ENCODE measurements at places on chromosomes 16 and 17. TPM values are rescaled to one million over a fixed set of nuclear protein-coding genes. Genes with fewer than 3 reads are reported as not detected.

DNA sequence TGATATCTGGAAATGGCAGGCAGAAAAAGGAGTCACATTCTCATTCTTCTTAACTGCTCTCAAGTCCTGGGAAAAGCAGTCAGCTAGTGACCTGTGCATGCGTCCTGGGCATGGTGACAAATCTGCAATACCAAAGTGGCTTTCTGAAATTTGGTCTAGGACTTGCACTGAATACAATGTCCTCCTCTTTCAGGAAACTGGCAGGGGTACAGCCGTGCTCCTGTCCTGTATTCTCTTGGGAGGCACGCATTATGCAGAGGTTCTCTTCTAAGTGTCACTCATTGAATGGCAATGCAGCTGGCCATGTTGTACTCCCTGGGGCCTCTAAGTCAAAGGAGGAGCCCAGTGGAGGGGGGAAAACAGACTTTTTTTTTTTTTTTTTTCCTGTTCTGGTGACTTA is 10.6 kb downstream of the PHF12 start:
- DNase-seq = no peak

The KRTAP3-2 gene
- not detected for total RNA-seq

The TBC1D3I gene
- total RNA-seq = 1.9 TPM

- no peak for DNase-seq
These were observed 26.7 kb downstream of the KDM8 start for GRCh38 chr16:27229891-27230470.

The SMCR8 gene
- total RNA-seq = 16.6 TPM

GRCh38 chr17:45414990-45415881 is 17.4 kb downstream of the ARHGAP27 start:
- no peak for DNase-seq

DNA sequence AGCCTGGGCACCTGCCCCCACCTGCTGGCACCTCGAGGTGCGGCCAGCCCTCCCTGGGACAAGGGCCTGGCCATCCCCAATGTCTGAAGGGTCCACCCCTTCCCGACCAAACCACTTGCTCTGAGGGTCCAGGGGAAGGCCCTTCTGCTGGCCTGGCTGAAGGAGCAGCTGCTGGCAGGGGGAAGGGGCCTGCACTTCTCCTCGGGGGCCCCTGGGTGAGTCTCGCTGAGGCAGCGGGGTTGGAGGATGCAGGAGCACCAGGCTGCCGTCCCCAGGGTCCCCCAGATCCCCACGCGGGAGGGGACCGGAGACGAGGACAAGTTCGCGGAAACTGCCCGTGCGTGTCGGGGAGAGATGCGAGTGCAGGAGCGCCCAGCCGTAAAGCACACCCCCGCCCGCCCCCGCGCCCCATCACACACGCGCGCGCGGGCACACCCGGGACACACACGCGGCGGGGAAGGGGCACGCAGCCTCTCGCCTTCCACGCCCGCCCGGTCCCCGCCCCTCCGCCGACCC is 725 bp upstream of the CACNA1H start:
- no peak for DNase-seq

DNA sequence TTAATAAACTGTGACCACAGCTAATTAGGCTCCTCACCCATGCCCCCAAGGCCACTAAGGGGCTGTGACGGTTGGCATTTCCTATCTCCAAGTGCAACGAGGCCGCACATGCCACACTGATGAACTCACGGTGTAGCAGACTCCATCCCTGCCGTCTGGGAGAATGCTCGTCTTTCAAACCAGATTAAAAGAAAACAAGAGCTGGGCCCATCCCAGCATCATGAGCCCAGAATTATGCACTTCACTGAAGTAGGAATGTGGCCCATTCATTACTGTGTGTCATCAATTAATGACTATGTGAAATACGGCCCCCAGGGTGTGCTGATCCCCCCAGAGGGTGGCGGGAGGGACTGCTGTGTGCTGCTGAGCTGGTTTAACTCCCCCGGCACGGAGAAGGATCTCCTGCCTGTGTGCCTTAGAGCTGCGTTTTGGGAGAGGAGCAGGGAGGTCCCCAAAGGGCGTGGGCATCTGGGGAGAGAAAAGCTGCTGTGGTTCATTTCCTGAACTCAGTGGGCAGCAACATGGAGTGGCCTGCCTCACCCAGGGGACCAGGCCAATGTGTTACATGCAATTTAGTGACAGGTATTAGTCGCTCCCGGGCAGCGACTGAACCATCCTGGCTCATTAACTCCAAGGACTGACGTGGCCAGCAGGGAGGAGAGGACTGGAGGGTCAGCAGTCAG is 194.5 kb downstream of the FOXL1 start:
- DNase-seq = no peak

GRCh38 chr17:28744972-28745785 is 1.4 kb downstream of the TRAF4 start:
- DNase-seq = peak; percentile 54

- no peak for DNase-seq
These were observed 10.1 kb upstream of the RPH3AL start for GRCh38 chr17:362721-363120.

DNA sequence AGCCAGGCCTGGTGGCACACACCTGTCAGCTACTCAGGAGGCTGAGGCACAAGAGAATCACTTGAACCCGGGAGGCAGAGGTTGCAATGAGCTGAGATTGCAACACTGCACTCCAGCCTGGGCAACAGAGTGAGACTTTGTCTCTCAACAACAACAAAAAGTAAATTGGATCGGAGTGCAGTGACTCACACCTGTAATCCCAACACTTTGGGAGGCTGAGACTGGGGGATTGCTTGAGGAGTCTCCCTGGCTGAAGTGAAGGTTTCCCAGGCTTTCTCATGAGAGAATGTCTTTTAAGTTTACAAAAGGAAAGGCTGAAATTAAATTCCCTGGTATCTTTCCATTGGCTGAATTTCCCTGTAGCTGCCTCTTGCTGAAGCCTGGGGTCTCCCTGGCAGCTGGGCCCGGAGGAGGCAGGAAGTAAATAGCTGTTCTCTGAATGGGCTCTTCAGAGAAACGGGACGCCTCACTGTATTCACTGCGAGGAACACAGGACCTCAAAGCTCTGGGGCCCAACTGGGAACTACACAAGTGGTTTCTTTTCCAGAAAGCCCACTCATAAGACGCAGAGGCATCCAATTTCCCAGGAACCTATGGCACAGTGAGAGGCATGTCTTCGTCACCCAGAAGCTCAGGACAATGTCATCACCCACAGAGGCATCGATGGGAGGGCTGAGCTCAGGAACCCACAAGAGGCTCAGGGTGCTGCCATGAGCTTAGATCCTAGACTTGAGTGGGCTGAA is 77.4 kb upstream of the SMURF2 start:
- no peak for DNase-seq

- no peak for DNase-seq
These were observed 4.0 kb downstream of the RSPRY1 start for GRCh38 chr16:57190136-57190535.

- no peak for DNase-seq
These were observed 186.7 kb downstream of the MSI2 start for GRCh38 chr17:57442914-57443571.

DNA sequence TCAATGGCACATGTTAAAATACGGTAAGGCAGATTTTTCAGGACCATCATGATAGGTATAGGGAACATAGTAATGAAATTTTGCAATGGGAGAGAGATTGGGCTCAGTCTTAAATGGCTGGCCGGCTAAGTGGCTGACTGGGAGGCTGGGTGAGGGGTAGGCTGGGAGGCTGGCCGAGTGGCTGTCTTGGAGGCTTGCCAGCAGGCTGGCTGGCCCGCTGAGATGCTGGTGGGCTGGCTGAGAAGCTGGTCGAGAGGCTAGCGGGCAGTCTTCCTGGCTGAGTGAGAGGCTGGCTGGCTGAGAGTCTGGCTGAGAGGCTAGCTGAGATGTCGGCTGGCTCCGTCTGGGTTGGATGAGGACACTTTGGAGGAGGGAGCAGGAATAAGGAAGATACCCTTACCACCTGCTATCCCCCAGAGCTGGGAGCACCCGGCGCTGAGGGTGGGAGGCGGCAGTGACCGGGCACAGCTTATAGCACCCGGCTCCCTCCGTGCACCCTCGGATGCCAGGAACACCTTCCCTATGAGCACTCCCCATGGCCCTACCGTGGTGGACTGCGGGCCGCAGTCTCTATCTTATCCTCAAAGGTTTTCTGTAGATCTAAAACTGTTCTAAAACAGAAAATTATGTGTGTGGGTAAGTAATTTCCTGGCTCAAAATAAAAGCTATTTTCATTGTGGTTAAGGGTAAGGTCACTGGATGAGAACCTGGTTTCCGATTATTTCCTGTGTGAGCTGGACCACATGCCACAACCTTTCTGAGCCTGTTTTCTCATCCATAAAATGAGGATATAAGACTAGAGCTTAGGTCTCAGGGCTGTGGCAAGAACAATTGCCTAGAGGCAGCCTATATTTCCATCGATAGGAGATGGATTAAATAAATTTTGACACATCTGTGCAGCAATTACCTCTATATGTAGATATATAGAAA is 34.5 kb upstream of the TMC5 start:
- DNase-seq = no peak

- peak; percentile 67 for DNase-seq
These were observed 57.3 kb upstream of the CCL1 start for GRCh38 chr17:34420254-34420766.

- no peak for DNase-seq
These were observed 20.4 kb upstream of the YPEL2 start for GRCh38 chr17:59311051-59311468.

GRCh38 chr17:27284811-27285415 is 9.0 kb upstream of the WSB1 start:
- no peak for DNase-seq

Measured in progenitor cell of endocrine pancreas (in vitro differentiated cells).